ENCODE measurements at places on chromosomes 1 and 21.
A peak's percentile ranks its signal among the peaks of the same experiment; 100 is the strongest.

- DNase-seq, result peak; percentile 41
Observed at GRCh38 chr1:168179438-168180147, 831 bp downstream of the TIPRL start.

- no peak for DNase-seq
Observed at GRCh38 chr1:32651461-32652073, 559 bp downstream of the RBBP4 start.

DNA sequence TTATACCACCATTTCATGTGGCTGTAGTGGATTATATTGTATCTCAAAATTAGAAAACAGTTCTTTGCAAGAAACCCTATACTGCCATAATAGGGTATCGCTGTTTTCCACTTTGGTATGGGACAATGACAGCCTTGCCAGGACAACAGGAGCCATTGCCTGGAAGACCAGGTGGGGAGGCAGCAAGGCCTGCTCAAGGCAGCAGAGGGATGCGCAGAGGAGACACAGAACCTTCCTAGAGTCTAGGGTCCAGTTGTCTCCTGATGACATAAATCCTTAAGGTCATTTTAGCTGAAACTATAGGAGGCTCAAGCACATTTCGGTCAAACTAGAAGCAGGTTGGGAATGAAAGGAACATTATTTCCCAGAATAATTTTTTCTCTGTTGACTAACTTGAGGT is 27.6 kb downstream of the IFNGR2 start:
- DNase-seq, result no peak

DNA sequence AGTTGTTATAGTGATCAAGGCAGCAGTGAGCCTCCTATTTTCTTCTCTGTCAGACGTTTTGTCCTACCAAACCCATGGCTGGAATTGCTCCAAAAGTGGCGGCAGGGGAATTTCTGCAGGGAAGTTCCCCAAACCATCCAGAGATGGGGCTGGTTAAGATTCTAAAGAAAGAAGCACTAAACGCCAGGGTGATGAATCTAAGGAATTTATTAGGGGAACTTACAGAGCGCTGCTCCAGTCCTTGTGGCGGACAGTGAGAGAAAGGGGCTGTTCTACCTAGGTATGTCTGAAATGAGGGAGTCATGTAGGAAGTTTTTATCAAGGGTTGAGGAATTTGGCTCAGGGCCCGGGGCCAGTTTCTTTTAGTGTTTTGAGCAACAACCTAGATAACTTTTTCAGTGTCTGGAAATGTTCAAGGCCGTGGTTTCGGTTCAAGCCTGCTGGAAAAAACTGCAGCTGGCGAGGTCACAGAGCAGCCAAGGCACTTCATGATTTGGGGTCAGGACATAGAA is 222.4 kb upstream of the B3GALT2 start:
- no peak for DNase-seq

DNA sequence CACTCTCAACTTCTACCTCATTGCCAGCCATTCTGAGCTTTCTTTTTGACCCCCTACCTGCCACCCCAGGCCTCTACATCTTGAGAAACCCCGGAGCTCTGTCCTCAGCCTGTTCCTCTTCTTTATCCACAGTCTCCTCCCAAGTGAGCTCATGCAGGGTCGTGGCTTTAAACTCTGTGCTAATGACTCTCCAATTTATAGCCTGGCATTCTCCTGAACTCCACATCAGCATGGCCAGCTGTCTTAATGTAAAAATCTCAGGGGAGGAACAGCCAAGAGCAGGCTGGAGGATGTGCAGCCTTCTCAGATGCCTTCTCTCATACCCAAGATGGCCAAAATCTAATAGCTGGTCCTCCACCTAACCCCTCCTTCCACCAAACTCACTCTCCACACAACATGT is 84.2 kb downstream of the CCDC185 start:
- DNase-seq, result no peak

DNA sequence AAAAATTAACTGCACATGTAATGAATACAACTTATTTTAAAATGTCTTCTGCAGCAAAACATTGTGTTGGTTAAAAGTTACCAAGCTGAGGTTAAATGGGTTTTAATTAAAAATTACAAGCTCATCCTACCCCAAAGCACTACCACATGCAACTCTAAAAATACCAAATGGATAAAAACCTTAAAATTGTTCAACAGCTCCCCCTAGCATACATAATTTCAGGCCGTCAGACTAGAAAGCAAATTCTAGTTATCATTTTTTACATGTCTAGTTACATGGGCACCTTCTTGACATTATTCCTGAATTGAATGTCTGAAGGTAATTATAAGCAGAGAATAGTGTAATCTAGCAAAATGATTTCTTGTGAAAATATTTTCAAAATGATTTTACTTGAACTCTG is 176.5 kb downstream of the C1orf21 start:
- DNase-seq, result no peak

DNA sequence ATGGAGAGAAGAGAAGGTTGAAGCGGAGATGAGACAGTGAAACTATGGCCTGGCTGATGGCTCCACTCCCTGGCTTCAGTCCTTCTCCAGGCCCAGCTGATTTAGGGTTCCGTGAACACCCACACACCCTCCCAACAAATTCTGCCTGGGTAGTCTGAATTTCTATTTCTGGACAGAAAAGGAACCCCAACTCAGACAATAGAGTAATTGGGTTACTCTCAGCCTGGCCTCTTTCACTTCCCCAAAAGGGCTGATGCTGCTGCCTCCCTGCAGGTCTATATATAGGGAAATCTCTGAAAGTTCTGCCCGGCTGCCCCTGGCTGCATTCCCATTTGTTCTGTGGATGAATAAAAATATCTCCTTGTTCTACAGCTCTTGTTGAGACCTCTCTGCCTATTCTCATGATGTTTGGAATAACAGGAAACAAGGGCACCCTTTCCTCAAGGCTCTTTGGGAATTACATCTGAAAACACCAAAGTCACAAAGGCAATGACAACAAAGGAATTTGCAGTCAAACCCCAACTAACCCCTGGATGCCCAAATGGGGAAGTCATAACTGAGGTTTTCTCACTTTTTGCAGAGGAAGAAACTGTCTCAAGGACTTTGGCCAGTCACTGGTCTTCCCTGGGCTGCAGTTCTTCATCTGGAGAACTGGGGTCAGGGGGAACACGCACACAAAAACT is 11.4 kb upstream of the ZSCAN20 start:
- no peak for DNase-seq
